Activated T-cell treated with anti-CD3 and anti-CD28 coated beads for 1 hour (primary cell): ENCODE measurements at places on chromosomes 1 and 21.
A peak's percentile ranks its signal among the peaks of the same experiment; 100 is the strongest.

GRCh38 chr1:202708456-202709275 is 1.6 kb downstream of the SYT2 start:
- DNase-seq = no peak

DNA sequence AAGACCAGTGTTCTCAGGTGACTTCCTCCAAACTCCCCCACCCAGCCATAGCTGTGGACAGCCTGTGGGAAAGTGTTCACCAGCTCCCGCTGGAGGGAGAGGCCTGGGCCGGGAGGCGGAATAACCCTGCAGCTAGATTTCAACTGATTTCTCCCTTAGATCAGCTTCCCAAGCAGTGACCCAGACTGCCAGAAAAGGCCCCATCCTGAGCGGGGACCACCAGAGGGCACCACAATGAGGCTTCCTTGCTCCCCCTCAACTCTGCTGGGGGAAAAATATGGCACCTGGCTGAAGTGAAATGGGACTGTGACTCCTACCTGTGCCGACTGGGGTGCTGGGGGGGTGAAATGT is 50.8 kb downstream of the RHBG start:
- DNase-seq = peak; percentile 23

- DNase-seq = peak; percentile 39
These were observed 2.3 kb downstream of the PANK4 start for GRCh38 chr1:2523891-2524609.

- no peak for DNase-seq
These were observed 11.2 kb downstream of the SFT2D2 start for GRCh38 chr1:168236836-168237611.

GRCh38 chr1:67642629-67643028 is 42.4 kb upstream of the GADD45A start:
- no peak for DNase-seq

GRCh38 chr1:110580244-110580643 is 25.9 kb downstream of the KCNA2 start:
- DNase-seq = no peak

- DNase-seq = no peak
These were observed 41.0 kb downstream of the RXRG start for GRCh38 chr1:165403835-165404482.

GRCh38 chr1:169802888-169803287 is 8.2 kb upstream of the METTL18 start:
- DNase-seq = no peak

DNA sequence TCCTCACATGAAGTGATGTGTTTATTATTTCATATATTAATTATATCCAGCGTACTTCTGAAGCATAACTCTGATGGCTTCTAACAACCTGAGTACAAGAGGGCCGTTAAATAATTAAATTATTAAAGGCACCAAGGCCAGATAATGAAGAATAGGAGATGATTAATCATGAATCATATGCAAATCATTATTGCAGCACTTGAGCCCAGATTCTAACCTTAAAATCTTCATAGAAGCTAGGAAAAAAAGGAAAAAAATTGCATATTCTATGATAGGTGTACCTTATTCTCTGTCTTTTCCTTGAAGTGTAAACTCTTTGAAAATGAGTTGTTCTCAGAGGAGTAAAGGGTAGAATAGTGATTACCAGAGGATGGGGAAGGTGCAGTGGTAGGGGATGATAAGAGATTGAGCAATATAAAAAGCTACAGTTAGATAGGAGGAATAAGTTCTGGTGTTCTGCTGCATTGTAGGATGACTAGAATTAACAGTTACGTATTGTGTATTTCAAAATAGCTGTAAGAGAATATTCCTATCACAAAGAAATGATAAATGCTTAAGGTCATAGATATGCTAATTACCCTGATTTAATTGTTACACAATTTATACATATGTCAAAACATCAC is 51.1 kb downstream of the SWT1 start:
- no peak for DNase-seq

- DNase-seq = no peak
These were observed 14.5 kb downstream of the TIAM1 start for GRCh38 chr21:31329456-31330143.

DNA sequence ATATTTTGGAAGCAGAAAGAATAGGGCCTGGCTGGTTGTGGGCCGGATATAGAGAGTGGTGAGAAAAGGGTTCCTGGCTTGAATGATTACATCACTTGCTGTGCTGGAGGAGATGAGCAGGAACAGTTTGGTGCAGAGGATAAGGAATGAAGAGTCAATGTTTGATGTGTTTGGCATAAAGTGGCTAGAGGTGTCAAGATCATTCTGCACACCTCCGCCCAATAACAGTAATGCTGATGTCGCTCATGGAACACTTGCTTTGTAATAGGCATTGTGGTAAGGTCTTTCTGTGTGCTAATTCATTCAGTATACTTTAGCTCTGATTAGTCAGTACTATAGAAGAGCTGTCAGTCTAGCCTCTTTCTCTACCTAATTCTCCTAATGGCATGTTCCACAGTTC is 48.0 kb upstream of the RAVER2 start:
- no peak for DNase-seq

GRCh38 chr1:39988618-39989343 is 33.8 kb downstream of the MFSD2A start:
- no peak for DNase-seq

DNA sequence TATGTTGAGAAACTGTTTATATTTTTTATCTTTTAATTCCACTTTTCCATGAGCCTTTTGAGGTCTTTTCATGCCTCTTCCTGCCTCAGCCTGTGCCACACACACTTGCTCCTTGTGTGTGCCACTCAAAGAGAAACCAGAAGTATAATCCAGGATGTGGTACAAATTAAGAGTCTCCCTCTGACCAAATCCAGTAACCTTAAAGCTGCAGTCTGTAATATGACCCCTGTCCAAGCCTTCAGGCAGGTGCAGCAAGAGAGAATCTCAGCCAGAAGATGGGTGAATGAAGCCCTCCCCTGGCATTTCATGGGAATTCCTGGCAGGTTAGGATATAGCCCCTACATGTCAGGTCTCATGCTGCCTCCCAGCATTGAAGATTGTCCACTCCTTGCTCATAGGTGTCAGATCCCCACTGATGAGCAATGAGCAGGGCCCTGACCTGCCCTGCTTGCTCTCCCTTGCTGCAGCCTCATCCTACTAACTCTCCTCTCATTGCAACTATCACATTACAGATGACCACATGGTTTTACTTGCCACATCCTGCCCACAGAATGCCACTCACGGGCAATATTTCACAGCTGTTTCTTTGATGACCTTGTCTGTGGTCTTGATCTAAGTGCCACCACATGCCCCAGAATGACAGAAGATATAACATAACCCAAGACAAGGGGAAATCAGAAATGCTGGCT is 169.3 kb downstream of the SEC16B start:
- no peak for DNase-seq

DNA sequence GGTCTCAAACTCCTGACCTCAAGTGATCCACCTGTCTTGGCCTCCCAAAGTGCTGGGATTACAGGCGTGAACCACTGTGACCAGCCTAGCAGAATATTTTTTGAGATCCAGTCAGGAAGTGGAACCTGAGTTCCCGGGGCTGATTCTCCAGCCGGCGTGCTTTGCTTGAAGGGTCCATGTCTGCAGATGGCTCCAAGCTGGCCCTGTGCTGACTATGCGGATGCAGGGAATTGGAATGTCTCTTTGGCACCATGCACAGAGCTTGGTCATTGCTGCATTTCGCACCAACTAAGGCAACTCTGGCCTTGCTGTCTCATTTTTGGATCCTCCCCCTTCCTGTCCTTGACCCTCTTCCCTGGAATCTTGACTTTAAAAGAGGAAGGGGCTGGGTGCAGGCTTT is 28.1 kb downstream of the ARHGEF10L start:
- DNase-seq = no peak

GRCh38 chr1:243557866-243558265 is 292.2 kb downstream of the AKT3 start:
- DNase-seq = no peak

DNA sequence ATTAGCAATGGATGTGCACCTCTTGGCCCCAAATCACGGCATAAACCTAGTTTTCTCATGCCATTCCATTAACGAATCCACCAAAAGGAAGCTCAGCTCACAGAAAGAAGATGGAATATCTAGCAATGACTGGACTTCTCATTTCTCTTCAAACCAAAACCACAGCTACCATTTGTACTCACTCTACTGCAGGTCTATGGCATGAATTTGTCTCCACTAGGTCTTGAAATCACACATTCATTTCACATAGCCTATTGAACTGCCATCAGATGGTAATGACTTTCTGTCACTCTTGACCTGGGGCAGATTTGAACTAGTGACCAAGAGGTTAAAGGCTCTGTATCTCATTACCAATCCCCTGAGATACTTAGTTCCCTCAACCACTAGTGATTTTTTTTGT is 382.7 kb downstream of the DPYD start:
- no peak for DNase-seq

DNA sequence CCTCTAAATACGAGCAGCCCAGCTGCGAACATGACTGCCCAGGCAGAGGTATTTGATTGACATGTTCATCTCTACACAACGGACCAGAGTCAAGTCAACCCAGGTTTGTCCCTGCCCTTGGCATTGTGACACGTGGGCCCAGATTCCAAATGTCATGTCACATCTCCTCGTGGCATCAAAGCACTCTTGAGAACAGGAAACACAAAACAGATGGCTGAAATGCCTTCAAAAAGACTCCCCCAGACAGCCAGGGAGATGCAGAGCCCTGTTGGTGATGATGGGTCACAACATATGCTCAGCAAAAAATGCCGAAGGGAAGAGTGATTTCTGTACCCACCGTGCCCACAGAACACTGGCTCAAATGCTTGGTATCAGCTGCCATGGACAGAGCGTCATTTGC is 337.8 kb upstream of the DAB1 start:
- no peak for DNase-seq

DNA sequence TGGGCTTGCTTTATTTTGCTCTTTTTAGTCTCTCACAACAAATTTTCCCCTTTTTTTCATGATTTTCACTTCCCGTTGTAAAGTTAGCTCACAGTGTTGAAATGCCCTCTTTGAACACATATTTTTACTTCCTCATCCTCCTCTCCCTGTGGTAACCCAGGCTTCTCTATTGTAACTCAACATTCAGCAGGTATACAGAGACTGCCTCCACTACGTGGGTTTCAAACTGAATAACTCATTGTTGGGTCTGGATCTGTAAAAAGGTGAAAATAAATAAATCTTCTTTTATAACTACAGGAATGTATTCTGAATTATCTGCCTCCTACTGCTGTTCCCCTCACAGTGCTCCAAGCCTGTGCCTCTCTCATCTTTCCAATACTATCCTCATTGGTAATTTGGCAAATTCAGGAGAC is 166.4 kb downstream of the RUNX1 start:
- no peak for DNase-seq

GRCh38 chr1:211975152-211975941 is 60.0 kb downstream of the INTS7 start:
- DNase-seq = no peak
